OCI-LY7 (cell line): ENCODE measurements at places on chromosomes 3 and 15.

GRCh38 chr3:56370991-56371775, 97.1 kb downstream of the ERC2 start:
- no peak for DNase-seq

DNA sequence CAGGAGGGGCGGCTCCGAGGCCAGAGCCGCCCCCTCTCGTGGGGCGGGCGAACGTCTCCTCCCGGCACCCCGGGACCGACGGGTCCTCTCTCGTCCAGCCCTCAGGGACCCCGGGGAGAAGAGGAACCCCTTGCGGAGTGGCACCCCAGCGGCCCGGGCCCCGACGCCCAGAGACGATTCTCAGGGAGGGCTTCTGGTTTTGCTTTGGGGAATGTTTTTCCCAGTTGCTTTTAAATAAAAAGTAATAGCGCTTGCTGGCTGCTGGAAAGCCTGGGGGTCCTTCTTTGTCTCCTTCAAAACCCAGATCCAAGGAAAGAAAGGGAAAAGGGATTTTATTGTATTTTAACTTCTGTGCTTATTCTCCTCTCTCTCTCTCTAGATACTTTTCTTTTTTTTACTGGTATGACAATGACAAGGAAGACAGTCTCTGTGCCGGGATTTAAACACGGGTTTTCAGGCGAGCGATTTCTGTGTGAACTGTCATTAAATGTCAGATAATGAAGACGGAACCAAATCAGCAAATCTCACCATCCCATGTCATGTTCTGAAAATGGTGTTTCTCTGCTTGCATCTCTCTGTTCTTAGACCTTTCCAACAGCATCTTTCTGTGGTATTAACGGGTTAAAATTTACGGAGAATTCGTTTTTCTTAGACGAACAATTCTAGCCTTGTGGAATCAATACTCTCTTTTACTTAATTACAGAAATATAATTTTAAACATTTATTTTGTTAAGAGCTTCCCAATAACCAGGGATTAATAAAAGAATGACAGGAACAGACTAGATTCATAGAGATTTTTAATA, 530 bp upstream of the PCOLCE2 start:
- no peak for DNase-seq

GRCh38 chr15:63551400-63551799, 45.8 kb upstream of the FBXL22 start:
- no peak for DNase-seq

DNA sequence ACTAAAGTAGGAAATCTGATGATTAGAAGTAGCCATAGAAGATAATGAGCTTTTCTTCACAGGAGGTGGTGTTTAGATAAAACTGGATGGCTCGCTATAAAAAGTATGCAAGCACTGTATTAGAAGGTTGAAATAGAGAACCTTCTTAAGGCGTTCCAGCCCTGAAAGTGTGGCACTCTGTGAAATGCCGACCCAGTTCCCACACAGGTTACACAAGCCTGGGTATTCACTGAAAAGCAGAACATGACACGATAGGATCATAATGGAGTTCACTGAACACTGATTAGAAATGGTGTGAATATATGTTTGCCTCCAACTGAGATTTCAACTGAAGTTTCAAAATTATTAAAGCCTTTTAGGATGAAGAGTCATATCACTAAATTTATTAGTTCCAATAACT, 15.0 kb upstream of the LRRC34 start:
- DNase-seq: no peak

DNA sequence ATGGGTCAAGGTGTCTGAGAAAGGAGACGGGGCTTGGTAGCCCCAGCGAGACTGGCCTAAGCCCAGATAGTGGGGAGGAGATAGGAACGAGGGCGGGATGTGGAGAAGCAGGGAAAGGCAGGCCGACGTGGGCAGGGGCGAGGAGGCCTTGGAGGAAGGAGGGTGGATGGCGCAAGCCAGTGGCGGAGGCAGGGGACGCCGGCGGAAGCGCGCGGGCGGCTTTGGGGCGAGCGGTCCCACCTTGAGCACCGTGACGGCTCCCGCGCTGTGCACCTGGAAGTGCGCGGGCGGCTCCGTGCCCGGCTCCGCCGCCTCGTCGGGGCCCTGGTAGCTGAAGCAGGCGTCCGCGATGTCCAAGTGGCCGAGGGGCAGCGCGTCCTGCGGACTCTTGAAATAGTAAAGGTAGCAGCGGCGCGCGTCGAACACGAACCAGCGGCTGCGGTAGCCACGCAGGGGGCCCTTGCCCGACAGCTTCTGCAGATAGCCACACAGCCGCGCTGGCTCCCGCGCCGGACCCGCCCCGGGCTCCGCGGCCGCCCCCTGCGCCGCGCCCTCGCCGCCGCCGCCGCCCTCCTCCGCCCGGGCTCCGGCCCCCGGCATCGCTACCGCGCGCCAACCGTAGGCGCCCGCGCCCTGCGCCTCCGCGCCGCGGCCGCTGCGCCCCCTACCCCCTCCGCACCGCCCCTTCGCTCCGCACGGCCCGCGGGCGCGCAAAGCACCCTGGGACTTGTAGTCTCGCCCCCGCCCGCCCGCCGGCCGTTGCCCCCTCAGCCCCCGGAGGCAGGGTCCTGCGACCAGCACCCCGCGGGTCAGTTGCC, at the start of gene TBC1D2B:
Gene TBC1D2B, minus strand, starts transcription at position 659 of the 818 bp plus-strand sequence. Its CDS starts 59 bp downstream, at position 600.
- peak; percentile 77 for DNase-seq

GRCh38 chr15:100707229-100707628, 104.8 kb downstream of the ASB7 start:
- DNase-seq: no peak

DNA sequence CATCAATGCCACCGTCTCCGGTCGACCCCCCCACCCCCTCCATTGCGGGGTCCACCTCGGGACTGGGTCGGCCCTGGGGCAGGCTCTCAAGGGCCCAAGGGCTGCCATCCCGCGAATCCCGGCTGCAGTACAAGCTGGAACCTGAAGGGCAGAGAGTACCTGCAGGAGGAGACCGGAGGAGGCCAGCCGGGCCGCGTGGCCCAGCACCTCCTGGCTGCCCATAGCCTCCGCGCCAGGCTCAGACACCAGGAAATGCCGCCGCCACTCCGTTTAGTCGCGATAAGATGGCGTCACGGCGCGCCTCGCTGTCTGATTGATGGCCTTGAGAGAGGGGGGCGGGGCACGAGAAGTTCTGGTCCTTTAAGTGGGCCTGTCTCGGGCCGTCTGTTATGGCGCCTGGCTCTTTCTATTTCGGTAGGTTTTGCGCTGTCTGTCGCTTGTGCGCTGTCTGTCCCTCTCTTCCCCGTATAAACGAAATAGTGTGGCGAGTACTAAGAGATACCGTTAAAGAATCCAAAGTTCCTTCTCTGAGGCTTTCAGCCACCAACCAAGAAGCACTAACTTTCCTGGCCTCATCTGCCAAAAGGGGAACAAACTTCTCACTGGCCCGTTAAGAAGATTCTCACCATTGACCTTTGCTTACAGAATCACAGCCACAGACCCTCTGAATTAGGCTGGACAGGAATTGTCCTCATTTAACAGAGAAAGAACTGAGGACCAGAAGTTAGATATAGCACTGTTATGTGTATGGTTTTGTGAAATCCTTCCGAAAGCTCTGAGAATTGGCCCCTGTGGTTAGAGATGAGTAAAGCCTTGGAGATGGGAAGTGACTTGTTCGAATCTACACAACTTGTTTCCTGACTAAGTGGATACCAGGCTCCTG, at the start of gene RFT1:
Gene RFT1, minus strand, starts transcription at position 257 of the 883 bp plus-strand sequence. Its CDS starts 35 bp downstream, at position 222.
- peak; percentile 97 for DNase-seq

- no peak for DNase-seq
These were observed 22.6 kb upstream of the PEX5L start for GRCh38 chr3:180059356-180059755.

GRCh38 chr15:33313491-33313890, 2.7 kb downstream of the RYR3 start:
- no peak for DNase-seq

- DNase-seq: no peak
These were observed 126.8 kb downstream of the PEAK1 start for GRCh38 chr15:77292969-77293558.

GRCh38 chr15:77573802-77574201, 58.9 kb downstream of the LINGO1 start:
- no peak for DNase-seq

- peak; percentile 27 for DNase-seq
These were observed 170.7 kb downstream of the UBE3A start for GRCh38 chr15:25268166-25268565.

GRCh38 chr3:47108546-47108945, 55.4 kb downstream of the SETD2 start:
- no peak for DNase-seq

- no peak for DNase-seq
These were observed 307.9 kb downstream of the TLE3 start for GRCh38 chr15:69789648-69790393.

- DNase-seq: no peak
These were observed 6.3 kb downstream of the CAV3 start for GRCh38 chr3:8739757-8740504.

- peak; percentile 52 for DNase-seq
These were observed 99.5 kb upstream of the KCNMB2 start for GRCh38 chr3:178436773-178437172.

DNA sequence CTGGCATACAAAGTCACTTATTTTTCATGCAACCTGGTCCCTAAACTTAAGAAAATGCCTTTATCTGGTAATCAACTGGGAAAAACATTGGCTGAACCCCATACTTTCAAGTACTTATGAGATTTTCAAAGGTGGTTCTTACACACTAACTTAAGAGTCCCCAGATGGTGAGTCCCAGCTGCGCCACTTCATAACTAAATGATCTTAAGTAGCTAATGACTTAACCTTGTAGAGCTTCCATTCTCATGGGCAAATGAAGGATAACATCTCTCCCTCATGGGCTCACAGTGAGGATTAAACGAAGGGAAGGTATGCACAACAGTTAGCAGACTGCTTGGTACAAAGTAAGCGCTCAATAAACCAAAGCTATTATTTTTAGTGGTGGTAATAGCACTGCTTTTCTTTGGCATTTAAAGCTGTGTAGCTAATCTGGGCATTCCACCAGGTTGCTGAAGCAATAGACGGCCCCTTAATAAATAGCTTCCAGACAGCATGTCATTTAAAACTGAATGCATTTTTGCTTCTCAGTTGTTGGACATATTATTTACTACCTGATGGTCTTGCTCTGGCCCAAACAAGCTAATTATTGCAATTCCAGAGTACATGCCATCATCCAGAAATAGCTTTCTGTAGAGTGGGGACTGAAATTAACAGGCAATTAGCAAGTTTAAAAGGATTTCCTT, 55.4 kb downstream of the LIPC start:
- no peak for DNase-seq

GRCh38 chr15:33083232-33084081, 111.1 kb downstream of the FMN1 start:
- DNase-seq: no peak

DNA sequence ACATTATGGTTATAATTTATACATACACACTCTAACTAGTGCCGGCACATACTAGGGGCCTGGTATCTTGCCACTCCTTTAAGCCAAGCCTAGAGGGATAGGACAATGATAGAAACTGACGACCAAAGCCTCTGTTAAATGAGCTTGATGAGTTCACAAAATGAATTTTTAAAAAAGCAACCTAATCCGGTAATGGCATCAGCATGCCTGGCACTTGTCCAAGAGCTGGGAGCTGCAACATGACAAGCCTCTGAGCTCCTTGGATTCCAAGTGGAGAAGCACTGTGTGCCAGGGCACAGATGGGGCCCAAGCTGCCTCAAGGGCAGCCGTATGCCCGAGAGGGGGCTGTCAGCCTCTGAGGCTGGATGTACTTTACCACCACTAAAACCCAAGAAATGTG, 9.7 kb downstream of the ETV5 start:
- no peak for DNase-seq

GRCh38 chr3:23162934-23163333, 40.2 kb upstream of the UBE2E2 start:
- peak; percentile 42 for DNase-seq

- no peak for DNase-seq
These were observed 9.6 kb downstream of the MRPS11 start for GRCh38 chr15:88477126-88477525.

GRCh38 chr3:24518990-24519367, 24.3 kb upstream of the THRB start:
- no peak for DNase-seq

GRCh38 chr3:149152420-149152819, 23.0 kb downstream of the HPS3 start:
- no peak for DNase-seq

DNA sequence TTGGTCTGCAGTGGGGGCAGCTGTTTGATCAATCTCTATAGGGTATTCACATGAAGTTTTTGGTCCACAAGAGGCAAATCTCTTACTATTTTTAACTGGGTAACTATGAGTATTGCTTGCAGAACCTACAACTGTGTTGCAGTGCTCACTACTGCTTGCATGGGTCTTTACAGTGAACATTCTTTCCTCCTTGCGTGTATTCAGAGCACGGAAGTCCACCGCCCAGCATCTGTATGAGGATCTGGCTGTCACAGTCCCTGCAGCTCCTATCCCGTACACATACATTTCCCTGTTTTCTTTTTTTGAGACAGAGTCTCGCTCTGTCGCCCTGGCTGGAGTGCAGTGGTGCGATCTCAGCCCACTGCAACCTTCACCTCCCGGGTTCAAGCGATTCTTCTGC, 449.9 kb downstream of the FGF12 start:
- no peak for DNase-seq

GRCh38 chr3:13324835-13325501, 95.2 kb downstream of the NUP210 start:
- DNase-seq: peak; percentile 48

DNA sequence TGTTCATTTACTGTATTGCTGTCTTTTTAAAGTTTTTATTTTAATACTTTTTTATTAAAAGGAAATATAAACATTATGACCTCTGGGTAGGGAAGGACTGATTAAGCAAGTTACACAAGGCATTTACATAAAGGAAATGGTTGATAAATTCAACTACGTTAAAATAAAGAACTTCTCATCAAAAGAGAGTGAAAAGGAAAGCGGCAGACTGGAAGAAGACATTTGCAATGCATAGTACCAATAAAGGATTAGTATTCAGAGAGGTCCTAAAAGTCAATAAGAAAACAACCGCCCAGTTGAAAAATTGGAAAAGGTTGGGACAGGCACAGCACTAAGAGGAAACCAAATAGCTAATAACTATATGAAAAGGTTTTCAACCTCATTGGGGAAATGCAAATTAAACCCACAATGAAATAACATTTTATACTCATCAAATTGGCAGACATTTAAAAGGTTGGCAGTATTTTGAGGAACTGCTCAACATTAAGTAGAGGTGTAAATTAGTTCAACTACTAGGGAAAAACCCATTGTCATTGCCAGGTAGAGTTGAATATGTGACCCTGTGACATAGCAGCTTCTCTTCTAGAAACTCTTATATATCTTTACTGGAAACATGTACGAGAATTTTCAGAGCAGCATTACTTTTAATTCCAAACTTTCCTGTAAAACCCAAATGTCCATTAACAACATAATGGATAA, 9.5 kb downstream of the PDE8A start:
- DNase-seq: no peak

DNA sequence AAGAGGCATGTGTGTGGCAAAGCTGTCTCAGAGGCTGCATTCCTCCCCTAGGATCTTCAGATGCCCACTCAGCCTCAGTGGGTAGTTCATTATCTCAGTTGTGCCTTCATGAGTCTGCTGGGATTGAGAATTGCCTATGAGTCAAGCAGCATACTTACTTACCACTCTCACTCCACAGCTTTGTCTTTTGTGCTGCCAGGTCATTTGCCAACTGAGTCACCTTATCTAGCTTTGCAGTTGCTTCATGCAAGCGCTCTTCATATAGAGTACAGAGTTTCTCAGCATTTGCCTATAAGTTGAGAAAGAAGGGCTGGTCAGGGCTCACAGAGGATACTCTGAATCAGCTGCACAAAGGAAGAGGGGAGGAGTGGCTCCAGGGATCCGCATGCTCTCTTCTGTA, 89.5 kb downstream of the MYH15 start:
- no peak for DNase-seq
